ENCODE measurements at places on chromosomes 1 and 21. TPM values are rescaled to one million over a fixed set of nuclear protein-coding genes. Genes with fewer than 3 reads are reported as not detected.

PLA2G2C gene
- not detected for total RNA-seq

ZBTB8B gene
- 4.7 TPM for total RNA-seq

IL12RB2 gene
- not detected for total RNA-seq

KRTAP12-2 gene
- total RNA-seq: not detected

MPZL1 gene
- 127 TPM for total RNA-seq

S100A5 gene
- not detected for total RNA-seq

PRELP gene
- 0.14 TPM for total RNA-seq

LCE3E gene
- total RNA-seq: not detected

FAM3B gene
- 10.1 TPM for total RNA-seq

PALMD gene
- 7.3 TPM for total RNA-seq

- no peak for DNase-seq
Observed at GRCh38 chr1:21302747-21303715, 12.8 kb upstream of the ECE1 start.

- DNase-seq: no peak
Observed at GRCh38 chr1:216824511-216824910, 101.3 kb upstream of the ESRRG start.

DNA sequence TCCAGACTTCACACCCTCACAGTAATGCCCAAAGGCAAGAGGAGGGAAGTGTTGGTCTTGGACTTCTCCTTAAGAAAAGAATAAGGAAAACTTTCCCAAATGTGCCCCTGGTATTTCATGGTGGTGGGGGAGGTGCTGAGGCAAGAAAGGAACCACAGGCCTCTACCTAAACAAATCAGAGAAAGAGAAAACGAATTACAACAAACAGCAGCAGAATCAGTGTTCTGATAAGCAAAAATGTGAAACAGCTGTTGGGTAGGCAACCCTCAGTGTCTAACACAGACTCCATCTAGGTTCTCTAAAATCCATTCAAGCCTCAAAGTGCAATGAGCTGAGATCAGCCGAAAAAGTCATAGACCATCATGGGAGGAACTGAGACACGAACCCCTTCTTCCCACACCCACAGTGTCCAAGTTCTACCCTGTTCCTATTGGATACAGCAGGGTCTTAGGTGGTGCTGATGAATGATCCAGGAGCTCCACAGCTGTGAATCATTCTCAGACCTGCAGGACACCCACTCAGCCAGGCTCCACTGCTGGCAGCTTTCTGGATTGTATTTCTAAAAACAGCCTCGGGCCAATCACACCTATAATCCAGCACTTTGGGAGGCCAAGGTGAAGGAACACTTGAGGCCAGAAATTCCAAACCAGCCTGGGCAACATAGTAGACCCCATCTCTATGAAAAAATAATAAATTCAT lies 149.1 kb downstream of the PLPP3 start:
- no peak for DNase-seq

- DNase-seq: no peak
Observed at GRCh38 chr1:58895082-58895481, 111.2 kb upstream of the JUN start.

DNA sequence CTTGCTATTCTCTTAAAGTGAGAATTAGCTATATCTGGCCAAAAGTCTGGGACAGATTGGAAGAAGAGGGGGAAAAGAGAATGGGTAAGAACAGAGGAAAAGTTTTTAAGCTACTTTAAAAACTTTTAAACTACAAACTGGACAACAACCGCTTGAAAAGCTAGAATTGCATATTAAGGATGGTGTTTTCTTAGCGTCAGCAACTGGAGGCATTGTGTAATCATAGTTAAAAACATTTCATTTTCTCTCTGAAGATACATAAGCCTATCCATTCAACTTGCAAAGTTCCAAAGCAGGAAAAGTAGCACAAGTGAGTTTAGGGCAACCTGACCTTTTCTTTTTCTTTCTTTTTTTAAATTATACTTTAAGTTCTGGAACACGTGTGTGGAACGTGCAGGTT lies 10.9 kb downstream of the PBX1 start:
- DNase-seq: no peak

DNA sequence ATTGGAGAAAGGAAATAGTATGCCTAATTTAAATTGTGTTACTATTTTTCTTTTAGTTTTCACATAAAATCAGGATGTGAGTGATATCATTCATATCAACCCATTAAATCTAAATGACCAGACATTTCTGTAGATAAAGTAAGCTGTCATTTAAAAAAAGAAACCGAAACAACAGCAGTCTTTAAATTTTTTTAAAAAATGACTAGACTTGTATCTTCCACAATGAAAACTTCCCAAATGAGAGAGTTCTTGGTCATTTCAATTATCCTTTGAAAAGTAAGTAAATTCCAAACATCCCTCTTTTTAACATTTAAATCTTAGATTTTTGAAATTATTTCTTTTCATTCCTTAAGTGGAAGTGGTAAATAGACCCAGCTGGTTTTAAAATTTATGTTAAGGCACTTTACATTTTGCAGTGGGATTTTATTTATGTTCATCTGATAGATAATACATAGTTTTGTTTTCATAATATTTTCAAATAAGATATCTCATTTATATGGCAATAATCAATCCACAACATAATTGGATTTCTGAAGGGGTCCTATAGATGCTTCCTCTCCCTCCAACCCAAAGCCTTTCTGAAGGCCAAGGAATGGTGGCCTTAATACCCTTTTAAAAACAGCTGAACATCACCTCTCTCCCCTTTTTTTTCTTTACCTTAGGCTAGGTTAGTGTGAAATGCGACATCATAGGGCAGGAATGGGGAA lies 3.1 kb downstream of the FOXD3 start:
- no peak for DNase-seq

- DNase-seq: no peak
Observed at GRCh38 chr1:223248001-223248769, 105.1 kb upstream of the TLR5 start.

DNA sequence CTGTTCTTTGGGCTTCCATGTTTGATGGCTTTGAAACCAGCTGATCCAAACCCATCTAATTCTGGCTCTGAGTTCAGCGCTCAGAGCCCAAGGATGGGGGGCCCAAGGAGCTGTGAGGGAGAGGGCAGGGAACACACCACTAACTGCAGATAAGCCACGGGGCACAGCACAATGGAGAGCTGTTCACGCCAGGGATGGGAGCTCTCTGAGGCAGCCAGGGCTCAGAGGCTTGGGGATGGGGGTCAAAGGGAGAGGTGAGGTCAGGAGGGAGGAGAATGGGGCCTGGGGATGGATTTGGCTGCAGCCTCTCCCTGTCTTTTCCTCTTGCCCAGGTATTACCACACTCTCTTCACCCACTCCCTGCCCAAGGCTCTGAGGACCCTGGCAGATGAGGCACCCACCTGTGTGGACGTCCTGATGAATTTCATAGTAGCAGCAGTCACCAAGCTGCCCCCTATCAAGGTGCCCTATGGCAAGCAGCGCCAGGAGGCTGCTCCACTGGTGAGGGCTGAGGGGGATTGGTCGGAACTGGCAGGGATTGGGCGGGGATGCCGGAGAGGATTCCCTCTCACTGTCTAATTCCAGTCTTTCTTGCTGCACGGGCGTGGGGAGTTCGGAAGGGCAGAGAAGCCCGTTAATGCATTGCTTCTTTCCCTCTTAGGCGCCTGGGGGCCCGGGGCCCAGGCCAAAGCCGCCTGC lies 11.3 kb downstream of the SLC30A2 start:
- DNase-seq: no peak

DNA sequence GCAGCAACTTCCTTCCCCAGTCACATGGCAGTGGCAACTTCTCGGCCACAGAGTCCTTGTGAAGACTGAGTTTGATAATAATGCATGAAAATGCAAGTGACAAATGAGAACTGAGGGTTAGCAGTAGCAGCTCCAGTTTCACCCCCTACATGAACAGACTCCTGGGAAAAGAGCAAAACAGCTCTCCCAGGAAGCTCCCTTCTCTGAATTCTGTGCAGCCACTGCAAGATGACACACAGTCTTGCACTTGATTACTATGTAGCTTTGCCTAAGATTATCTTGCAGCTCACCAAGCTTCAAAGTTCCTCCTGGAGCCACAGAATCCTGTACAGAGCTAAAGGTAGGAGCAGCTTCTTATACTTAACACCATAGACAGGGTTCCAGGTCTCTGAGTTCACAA lies 4.7 kb downstream of the PGBD5 start:
- no peak for DNase-seq

DNA sequence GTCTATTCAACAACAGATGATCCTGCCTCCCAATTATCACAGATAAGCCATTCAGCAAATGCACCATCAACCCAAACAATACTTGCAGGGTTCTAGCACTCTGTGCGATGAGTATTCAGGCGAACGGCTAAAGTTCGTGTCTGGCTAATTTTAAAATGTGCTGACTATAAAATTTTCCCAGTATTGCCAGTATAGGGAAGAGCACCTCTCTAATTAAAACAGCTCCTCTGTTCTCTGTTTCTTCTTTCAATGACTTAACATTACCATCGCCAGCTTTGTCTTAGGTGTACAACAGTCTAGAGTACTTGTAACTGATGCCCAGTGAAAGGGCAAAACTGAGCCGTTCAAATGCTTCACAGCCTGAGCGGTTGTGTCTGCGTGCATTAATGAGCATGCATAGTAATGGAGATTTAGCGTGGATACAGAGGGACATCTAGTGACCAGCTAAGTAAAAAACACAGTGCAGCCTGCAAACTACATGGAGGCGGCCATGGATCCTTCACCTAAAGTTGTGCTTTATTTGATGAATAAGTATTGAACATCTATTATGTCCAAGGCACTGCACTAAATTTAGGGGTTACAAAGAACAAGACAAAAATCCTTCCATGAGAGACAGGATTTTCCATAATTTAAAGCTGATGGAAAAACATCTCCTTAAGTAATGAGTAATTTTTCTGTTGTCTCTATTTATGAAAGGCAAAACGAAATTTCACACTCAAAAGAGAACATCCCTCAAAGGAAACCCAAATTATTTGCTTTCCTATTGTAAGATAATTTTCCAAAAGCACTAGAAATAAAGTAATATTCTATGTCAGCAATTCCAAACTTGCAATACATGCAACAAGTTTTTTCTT lies 120.0 kb downstream of the SETD4 start:
- no peak for DNase-seq

DNA sequence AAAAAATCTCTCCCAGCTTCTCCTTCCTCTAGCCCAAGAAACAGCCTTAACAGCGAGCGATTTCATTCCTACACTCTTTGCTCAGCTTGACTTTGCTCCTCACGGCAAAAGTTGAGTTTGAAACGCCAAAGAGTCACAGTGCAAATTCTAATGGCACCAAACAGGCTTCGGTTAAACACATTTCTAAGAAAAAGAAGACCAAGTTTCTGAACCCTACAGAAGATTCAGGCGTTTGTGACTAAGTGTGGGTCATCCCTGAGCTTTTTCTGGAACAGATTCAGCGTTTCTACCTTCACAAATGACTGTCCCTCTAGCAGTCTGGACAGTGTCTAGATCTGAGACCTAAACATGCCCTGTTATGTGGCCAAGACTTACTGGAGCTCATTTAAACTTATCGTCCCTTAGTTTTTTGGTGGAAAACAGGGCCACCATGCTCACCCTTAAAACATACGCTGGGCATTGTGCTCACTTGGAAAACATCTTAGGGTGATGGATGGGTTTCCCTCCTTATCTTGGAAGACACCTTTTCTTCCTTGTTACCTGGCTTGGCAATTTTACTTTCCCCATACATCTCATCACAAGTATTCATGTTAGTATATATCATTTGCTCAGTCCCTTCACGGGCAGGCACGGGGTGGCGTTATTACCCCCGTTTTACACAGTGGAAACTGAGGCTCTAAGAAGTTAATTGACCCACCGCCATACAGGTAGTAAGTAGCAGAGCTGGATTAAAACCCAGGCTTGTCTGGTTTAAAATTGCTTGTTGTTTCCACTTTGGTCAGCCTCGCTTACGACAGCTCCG lies 1.0 kb downstream of the C1orf198 start:
- DNase-seq: no peak

DNA sequence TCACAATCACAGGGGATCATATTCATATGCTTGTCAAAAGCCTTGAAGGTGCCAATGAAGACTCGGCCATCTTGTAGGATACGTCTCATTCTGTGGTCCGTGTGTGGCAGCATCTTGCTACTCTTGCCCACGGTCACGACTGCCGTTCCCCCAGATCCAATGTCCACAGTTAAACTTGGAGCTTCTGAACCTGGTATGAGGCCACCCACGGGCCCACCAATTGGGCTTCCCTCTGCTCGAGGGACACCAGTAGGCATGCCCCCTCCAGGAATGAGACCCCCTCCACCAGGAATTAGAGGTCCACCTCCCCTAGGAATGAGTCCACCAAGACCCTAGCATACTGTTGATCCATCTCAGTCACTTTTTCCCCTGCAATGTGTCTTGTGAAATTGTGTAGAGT lies 39.6 kb downstream of the MORN1 start:
- DNase-seq: no peak

- DNase-seq: no peak
Observed at GRCh38 chr1:1005774-1006304, 5.9 kb upstream of the HES4 start.

- DNase-seq: no peak
Observed at GRCh38 chr1:214977110-214977509, 105.4 kb upstream of the KCNK2 start.

DNA sequence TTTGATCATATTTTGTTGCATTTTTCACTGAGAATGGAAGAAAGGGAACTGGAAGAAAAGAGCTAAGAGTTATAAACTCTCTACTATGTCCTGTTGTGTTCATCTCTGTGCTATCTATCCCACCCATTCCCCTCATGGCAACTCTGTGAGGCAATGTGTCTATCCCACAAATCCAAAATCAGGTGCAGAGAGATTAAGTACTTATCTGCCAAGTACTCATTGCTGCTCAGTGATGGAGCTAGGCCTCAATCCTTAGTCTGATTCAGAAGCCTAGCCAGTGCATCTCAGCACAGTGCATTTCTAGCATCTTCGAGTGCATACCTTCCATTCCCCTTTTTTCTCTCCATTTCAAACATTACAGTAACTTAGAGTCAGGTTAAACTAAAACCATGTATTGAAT lies 270.6 kb downstream of the TPR start:
- DNase-seq: no peak

DNA sequence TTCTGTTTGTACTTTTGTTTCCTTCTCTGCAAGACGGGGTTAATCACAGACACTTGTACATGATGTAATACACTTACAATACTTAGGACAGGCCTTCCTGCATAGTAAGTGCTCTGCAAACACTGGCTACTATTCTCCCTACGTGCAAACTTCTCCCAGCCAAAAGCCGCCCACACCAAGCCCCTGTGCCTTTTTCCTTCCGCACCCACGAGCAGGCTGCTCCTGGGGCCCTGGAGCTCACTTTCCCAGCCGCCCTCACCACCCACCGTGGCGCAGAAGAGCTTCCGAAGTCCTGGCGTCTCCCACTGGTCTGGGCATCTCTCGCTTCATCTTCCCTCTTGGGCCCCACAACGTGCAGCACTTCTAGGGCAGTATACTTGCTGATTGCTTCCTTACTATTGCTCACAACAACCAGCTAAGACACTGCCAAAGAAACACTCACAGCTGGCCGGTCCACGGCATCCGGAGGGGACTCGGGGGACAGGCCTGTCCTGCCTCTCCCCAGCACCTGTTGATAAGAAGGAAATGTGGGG lies 22.5 kb upstream of the GPR157 start:
- DNase-seq: no peak

- no peak for DNase-seq
Observed at GRCh38 chr1:12629511-12629956, 11.5 kb upstream of the DHRS3 start.

All from progenitor cell of endocrine pancreas (in vitro differentiated cells).